ENCODE measurements at places on chromosomes 13 and 19.
A peak's percentile ranks its signal among the peaks of the same experiment; 100 is the strongest.

- no peak for DNase-seq
Observed at GRCh38 chr13:102441085-102441484, 39.2 kb upstream of the FGF14 start.

DNA sequence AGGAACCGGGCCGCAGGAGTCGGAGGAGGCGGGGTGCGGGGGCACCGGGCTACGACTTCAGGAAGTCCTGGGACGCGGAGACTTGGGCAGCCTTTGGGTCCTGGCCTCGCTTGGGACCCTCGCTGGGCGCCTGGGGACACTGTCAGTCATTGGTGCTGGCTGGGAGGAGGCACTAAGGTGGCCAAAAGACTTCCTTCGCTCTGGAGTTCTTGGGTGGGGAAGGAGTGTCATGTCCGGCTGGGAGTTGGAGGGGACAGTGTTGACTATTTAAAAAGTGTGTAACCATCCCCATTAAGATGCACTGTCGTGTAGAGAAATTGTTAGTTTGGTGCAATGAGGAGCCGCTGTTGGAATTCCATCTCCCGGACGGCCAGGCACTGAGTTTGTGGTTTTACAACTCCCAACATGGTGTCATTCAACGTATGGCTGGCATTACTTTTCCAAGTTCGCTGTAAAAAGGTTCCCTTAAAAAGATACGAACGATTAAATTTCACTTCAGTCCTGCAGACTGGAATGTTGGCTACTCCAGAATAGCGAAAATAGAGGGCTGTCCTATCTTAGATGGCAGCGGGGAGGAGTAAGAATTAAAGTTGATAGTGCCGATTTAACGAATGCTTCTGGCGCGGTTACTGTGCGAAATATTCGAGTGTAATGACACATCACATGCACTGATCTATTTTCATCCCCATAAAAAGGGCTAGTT lies 776 bp downstream of the DNAJC3 start:
- DNase-seq: peak; percentile 14

DNA sequence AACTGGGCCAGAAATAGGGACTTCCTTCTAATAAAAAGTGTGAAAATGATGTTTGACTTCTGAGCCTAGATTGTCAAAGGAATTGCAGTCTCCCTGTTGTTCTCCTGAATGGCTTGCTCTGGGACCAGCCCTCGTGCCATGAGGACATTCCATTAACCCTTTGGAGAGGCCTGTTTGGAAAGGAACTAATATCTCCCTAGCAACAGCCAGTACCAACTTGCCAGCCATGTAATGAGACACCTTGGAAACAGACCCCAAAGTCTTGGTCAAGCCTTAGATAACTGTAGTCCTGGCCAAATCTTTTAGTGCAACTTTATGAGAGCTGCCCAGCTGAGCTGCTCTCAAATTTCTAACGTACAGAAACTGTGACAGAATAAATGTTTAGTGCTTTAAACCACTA lies 8.2 kb upstream of the SIAH3 start:
- no peak for DNase-seq

- DNase-seq: no peak
Observed at GRCh38 chr13:66341635-66342377, 888.3 kb downstream of the PCDH9 start.

GRCh38 chr13:100523411-100523810 lies 65.2 kb downstream of the GGACT start:
- no peak for DNase-seq

DNA sequence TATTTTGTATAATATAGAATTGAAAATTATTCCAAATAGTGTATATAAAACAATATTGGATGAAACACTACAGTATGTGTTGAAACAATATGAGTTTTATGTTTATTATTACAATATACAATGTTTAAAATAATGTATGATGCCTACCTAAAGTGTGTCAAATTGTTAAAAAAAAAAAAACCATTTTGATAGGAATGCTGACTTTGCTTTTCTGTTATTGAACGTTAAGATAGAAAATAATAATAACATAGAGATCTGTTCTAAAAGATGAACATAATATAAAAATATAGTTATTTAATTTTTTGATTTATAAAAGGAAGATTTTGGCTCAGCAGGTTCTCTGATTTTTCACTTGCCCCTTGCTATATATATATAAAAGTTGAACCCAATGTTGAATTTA lies 474.6 kb upstream of the ATXN8OS start:
- no peak for DNase-seq

- peak; percentile 37 for DNase-seq
Observed at GRCh38 chr13:40562975-40563349, 103.5 kb downstream of the FOXO1 start.

DNA sequence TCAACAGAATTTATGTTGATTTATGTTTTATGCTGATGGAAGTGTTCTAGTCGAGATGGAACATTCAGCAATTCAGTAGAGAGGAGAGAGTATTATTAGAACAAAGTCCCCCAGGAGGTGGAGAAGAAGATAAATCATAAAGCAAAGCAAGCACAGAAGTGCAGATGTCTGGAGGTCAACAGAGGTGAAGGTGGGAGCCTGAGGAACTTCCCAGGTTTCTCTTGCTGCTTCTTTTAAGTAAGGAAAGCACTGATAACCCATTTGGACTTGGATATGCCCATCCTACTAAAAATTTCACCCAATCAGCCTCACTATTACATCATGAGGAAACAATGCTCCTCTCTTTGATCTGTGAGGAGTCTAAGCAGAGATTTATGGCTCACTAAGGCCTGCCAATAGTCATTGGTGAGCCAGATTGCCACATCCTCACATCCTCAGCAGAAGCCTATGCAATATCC lies 98.8 kb downstream of the EPSTI1 start:
- DNase-seq: no peak

DNA sequence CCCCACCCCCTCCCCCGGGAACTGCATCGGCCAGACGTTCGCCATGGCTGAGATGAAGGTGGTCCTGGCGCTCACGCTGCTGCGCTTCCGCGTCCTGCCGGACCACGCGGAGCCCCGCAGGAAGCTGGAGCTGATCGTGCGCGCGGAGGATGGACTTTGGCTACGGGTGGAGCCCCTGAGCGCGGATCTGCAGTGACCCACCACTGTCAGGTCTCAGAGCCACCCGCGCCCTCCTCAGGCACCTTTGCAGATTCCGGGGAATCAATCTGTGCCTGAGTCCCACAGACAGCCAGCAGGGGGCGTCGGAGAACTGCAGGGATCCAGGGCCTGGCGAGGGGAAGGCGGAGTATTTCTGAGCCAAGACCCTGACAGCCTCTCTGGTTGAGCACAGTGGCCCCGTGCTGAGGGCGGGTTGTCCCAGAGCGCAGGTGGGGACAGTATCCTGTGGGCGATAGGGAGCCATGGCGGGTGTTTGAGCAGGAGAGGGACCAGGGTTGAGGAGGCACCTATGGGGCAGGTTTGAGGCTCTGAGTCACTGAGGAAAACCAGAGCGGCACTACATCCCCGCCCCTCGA lies 30.4 kb upstream of the CYP4F8 start:
- peak; percentile 86 for DNase-seq

DNA sequence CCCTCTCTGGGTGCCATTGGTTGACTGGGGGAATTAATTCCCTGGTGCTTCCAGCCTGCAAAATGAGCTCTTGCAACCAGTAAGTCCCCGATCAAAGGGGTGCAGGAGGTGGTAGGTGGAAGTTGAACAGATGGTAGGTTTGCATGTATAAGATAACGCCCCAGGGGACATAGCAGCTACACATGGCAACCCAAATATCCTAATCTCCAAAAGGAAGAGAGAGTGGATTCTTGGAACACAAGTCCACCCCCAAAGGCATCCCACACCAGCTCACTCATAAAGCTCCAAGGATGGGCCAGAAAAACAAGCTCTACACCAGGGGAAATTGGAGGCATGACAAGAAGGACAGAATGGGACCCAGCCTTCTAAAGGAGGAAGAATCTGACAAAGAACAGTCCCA lies 4.8 kb downstream of the CD209 start:
- DNase-seq: no peak

- DNase-seq: peak; percentile 9
Observed at GRCh38 chr13:69579351-69579750, 528.3 kb upstream of the ATXN8OS start.

GRCh38 chr19:8210421-8211101 lies 1.4 kb downstream of the CERS4 start:
- DNase-seq: no peak

GRCh38 chr19:39778763-39779162 lies at the start of gene LEUTX:
TSS of gene LEUTX (plus strand) at chr19:39778854. CDS start at chr19:39778921, 67 bp downstream.
- DNase-seq: no peak

- no peak for DNase-seq
Observed at GRCh38 chr13:43776501-43777079, 10.2 kb downstream of the ENOX1 start.

DNA sequence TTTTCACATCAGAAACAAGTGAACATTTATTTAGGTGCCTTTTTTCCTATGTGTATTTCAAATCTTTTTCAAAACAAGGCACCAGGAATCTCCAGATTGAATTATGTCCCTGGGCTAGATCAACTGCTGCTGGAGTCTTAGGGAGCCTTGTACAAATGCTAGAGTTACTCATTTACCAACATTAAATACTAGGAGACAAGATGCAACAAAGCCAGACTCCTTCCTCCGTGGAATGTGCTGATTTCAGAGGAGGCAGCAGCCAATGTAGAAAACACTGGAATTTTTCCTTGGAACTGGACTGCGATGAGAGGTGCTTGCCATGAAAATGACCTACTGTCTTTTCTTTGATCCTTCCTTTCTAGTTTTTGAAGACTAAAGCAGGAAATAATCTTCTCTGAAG lies 1514.7 kb upstream of the MIR17HG start:
- no peak for DNase-seq

DNA sequence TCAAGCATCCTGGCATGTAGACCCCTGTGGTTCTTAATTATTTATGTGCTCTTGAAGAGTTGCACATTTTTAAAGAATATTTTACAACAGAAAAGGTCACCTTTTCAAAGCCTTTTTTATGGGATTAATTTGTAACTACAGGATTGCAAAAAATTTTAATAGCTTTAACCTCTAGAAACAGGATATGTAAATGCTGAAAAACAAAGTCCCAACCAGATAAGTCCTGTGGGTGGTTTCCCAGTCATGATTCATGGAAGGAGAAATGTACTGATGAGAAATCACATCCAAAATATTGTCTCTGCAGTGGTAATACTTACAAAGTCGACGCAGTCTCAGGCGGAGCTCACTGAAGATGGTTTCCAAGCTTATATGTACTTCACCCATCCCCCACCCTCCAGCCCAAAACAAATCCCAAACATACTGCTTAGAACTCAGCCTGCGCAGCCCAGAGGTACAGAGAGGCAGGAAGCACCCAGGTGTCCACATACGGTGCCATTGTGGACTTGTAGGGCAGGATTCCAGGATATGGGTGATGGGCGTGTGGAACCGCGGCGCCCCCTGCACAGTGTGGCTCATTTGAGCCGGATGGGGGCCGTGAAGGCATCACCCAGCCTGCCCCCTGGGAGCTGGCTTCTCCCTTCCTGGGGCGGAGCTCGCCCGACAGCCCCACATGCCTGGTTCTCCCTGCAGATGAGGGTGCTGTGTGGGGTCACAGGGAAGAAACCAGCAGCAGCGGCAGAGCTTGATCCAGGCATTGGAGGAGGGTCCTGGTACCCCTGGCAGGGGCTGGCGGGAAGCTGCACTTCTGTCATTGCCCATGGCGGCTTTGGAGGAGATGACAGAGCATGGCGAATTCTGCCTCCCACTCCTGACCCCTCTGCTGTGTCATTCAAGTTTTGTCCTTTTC lies 101.2 kb downstream of the ATP11A start:
- DNase-seq: no peak

- DNase-seq: no peak
Observed at GRCh38 chr13:29917650-29918049, 67.2 kb upstream of the UBL3 start.

- peak; percentile 75 for DNase-seq
Observed at GRCh38 chr19:5805462-5806132, 730 bp downstream of the NRTN start.

All from hematopoietic multipotent progenitor cell (in vitro differentiated cells).